ENCODE measurements at places on chromosomes 1 and 21. TPM values are rescaled to one million over a fixed set of nuclear protein-coding genes. Genes with fewer than 3 reads are reported as not detected.

The TRIM46 gene
- total RNA-seq = 0.68 TPM

GRCh38 chr1:93317207-93317606 lies 28.5 kb upstream of the DR1 start:
- no peak overlapping the region for H3K27ac ChIP-seq
- H3K4me1 ChIP-seq = no peaks in the 10 kb centered on the region
- no peak for DNase-seq
- H3K36me3 ChIP-seq = no peaks in the 10 kb centered on the region

DNA sequence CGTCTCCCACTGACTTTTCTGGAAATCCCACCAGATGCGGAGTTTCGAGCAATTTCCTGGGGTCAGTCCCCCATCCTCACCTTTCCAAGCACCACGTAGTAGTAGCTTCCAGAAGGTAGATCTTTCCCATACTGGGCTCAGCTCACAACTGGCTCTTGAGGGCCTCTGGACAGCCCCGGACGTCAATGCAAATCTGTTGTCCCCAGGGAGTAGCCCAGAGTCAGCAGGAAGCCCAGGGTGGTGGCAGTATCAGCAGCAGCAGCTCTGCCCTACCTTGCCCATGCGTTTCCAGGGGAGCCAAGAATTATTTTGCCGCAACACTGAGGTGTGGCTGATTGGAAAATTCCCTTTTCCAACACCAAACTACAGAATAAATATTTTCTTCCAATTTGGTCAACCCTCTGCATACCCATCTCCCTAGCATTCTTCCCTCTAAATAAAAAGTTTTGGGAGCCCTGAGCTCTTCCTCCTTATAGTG lies 70.3 kb downstream of the CD46 start:
- peak; percentile 61 for DNase-seq
- peaks cover 84% of the 10 kb centered on the region for H3K4me1 ChIP-seq
- H3K27ac ChIP-seq = peak overlapping the region; percentile 91
- H3K36me3 ChIP-seq = peaks cover 16% of the 10 kb centered on the region
- peak overlapping the region; percentile 59 for H3K4me3 ChIP-seq
- no peaks in the 10 kb centered on the region for H3K27me3 ChIP-seq

DNA sequence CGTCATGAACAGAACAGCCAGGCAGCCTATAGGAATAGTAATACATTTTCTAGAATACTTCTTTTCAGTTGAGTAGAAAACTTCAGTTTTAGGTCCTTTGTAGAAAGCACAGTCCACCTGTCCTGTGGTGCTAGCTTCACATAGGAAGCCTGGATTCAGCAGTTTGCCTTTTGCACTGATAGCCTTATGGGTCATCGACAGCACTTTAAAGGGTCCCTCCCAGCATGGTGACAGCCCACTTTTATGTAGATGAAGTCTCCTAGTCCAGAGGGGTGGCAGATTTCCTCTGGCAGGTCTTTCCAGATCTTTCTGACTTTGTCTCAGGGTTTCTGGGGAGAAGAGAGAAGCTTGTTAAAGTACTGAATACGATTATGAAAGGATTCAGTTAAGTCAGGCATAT lies 161.4 kb upstream of the TNR start:
- no peak overlapping the region for H3K27ac ChIP-seq
- no peaks in the 10 kb centered on the region for H3K36me3 ChIP-seq
- no peak overlapping the region for H3K4me3 ChIP-seq
- no peaks in the 10 kb centered on the region for H3K4me1 ChIP-seq

DNA sequence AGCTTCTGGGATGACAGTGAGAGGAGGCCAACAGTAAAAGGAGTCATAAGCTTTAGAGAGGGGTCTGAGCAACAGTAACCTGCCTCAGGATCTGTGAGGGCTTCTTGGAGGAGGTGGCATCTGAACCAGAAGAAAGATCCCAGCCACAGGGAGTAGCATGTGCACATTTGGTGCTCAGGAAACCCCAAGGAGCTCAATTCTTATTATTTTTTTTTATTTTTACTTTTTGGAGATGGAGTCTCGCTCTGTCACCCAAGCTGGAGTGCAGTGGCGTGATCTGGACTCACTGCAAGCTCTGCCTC lies 4.7 kb downstream of the THEMIS2 start:
- no peaks in the 10 kb centered on the region for H3K27me3 ChIP-seq
- peaks cover 11% of the 10 kb centered on the region for H3K4me1 ChIP-seq
- peak; percentile 18 for DNase-seq
- no peak overlapping the region for H3K4me3 ChIP-seq
- H3K27ac ChIP-seq = no peak overlapping the region
- H3K36me3 ChIP-seq = no peaks in the 10 kb centered on the region

- H3K27me3 ChIP-seq = no peaks in the 10 kb centered on the region
- peaks cover 7% of the 10 kb centered on the region for H3K4me1 ChIP-seq
- H3K36me3 ChIP-seq = no peaks in the 10 kb centered on the region
- no peak for DNase-seq
Measured at GRCh38 chr21:43654806-43655489, 4.3 kb downstream of the HSF2BP start.

- no peaks in the 10 kb centered on the region for H3K4me1 ChIP-seq
- H3K27ac ChIP-seq = peak overlapping the region; percentile 57
- no peak for DNase-seq
- H3K4me3 ChIP-seq = no peak overlapping the region
- no peaks in the 10 kb centered on the region for H3K36me3 ChIP-seq
- no peaks in the 10 kb centered on the region for H3K27me3 ChIP-seq
Measured at GRCh38 chr1:24704411-24705259, 40.6 kb upstream of the CLIC4 start.

All from sigmoid colon (tissue), 7 donors.